M059J (cell line): ENCODE measurements at places on chromosomes 6 and 20. TPM values are rescaled to one million over a fixed set of nuclear protein-coding genes. Genes with fewer than 3 reads are reported as not detected.

DNA sequence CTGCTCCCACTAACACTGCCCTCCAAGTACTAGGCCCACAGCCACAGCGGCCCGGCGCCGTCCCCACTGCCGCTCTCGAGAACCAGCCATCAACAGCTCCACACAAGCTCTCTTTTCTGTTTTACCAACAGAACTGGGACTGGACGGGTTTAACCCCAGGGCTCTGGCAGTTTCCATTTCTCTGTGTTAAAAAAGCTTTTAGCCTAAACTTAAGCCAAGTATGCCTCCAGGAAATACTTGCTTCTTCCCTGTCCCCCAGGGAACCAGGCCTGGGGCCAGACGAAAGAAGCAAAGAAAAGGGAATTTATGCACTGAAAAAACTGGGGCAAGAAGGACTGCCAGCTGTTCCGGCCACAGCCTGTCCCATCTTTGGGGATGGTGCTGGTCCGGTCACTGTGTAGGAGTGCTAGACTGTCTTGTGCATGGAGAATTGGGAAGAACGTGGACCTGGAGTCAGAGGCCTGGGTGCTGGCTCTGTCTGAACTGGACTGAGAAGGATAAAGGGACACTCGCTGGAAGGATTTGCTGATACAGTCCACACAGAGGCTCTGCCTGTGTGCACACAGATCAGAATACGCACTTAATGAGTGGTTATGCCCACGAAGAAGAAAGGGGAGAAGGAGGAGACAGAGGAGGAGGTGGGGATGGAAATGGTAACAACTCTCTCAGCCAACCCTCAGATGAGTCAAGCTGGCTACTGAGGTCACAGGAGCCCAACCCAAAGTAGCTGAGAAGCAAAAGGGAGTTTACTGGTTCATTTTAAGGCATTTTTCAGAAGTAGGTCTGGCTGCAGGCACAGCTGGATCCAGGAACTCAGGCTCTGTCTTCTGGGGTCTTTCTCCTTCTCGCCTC is 254.4 kb upstream of the PMEPA1 start:
- peak; percentile 56 for DNase-seq

DNA sequence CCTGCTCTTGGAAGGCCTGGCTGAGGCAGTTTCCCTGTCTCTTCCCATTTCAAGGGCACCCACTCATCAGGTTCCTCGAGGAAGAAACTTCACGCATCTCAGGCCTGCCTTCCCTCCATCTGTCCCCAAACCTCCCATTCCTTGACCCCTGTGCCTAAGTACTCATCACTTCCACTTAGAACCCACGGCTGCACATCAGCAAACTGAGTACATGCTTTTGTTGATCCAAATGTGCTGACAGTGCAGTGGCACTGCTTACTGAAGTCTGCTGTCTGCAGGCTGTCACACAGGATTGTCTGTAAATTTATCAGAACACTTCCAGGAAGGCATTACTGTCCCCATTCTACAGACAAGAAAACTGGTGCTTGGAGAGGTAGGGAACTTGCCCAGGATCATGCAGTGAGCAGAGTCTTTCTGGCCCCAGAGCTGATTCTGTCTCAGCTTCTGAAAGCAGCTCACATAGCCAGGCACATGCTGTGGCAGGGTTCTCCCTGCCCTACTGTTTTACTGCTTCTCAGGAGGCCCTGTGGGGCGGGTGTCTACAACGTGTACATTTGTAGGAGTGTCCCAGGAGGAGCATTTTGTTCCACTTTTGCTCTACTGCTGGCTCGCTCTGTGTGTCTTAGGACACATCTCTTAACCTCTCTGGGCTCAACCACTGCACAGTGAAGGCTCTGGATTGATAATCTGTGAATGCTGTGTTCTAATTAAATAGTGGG is 64.2 kb upstream of the XRN2 start:
- no peak for DNase-seq

DNA sequence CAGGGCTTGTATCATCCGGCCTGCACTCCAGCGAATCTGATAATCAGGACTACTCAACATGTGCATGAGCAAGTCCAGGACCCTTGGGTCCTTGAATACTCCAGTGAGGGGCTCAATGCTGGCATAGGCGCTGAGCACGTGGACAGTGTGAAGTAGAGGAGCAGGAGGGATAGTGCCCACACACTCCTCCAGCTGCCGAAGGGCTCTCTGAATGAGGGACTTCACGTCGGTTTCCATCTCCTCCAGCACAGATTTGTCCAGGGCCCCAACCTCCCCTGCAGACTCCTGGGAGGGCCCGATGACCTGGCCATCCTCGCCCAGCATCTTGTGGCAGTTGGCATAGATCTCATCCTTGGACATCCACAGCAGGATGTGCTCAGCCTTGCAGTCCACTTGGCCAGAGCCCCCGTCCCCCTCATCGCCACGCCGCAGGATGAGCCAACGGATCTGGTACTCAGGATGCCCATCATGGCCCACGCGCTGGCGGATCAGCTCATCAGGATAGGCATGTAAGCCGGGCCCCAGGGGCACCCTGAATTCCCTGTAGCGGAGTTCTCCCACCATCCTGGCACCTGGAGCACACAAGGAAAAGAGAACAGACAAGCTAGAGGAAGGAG is 1.3 kb downstream of the CUL7 start:
- no peak for DNase-seq

DNA sequence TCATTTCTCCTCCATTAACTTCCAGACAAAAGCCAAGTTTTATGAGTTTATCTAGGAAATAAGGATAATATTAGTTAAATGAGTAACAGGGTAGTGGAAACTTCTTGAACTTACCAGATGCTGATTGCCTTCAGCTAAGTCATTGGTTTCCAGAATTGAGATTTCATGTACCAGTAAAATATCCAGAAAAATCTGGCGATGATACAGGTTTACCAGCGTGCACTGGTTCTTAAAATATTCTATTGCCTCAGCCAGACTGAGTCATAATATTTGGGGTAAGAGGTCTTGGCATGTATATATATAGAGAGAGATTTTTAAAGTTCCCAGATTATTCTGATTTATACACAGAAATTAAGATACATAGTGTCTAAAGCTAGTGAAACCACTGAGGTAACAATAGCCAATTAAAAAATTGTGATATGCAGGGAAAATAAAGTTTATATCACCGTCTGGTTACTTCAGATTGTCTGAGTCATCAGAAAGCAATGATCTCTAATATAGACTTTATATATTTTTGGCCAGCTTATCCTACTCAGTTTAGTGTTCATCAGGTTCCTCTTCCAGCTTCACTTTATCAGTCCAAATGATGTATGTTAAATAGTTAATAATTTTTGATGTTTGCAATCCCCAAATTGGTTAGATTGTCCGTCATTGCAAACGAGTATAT is 39.5 kb upstream of the SDHAF4 start:
- no peak for DNase-seq

GRCh38 chr6:112218563-112218962 is 35.8 kb downstream of the LAMA4 start:
- peak; percentile 93 for DNase-seq

- DNase-seq: peak; percentile 88
Observed at GRCh38 chr6:144601221-144601620, 316.1 kb downstream of the UTRN start.

GRCh38 chr6:13715444-13715883 is 3.8 kb upstream of the RANBP9 start:
- DNase-seq: peak; percentile 33

DNA sequence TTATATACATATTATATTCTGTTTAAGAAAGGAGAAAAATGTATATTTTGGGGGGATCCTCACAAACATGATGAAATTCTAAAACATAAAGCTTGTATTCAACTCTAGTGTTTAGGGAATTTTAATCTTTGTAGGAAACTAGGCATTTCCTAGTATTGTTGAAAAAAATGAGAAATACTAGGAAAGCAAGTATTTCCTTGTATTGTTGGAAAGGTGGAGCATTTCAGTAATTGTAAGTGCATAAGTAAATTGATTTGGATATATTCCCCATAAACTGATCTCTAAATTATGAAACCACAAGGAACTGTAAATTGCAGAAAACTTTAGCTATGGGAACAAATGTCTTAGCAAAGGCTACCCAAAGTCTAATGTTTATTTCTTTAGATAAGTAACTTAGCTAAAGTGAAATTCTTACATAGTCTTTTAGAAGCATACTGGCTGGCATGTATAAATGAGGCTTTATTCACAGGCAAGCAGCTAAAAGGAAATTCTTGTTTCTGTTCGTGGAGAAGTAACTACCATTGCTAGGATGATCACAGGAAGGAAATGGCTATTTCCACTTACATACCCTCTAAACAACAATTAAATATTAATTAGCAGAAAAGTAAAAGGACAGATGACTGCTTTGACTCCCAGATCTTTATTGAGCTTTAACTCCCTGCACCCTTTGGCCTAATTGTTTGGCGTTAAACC is 19.9 kb upstream of the NRN1 start:
- no peak for DNase-seq

- no peak for DNase-seq
Observed at GRCh38 chr6:56899753-56900152, 55.2 kb upstream of the BEND6 start.

DNA sequence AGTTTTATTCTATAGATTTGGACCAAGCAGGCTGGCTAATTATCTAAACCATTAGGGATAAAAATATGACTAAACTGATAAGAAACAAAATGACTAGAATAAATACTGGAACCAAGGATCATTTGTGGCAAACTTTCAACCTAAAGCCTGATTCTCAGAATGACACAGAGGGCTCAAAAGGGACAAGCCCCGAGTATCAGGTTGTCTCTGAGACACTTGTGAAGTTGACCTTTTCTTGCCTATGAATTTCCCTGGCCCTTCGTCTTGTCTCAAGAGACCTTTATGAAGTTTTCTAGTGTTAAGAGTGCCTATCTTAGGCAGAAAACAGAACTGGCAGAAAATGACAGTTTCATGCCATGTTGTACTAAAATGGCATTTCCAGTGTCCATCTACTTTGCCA is 68.3 kb downstream of the IMPG1 start:
- DNase-seq: no peak

DNA sequence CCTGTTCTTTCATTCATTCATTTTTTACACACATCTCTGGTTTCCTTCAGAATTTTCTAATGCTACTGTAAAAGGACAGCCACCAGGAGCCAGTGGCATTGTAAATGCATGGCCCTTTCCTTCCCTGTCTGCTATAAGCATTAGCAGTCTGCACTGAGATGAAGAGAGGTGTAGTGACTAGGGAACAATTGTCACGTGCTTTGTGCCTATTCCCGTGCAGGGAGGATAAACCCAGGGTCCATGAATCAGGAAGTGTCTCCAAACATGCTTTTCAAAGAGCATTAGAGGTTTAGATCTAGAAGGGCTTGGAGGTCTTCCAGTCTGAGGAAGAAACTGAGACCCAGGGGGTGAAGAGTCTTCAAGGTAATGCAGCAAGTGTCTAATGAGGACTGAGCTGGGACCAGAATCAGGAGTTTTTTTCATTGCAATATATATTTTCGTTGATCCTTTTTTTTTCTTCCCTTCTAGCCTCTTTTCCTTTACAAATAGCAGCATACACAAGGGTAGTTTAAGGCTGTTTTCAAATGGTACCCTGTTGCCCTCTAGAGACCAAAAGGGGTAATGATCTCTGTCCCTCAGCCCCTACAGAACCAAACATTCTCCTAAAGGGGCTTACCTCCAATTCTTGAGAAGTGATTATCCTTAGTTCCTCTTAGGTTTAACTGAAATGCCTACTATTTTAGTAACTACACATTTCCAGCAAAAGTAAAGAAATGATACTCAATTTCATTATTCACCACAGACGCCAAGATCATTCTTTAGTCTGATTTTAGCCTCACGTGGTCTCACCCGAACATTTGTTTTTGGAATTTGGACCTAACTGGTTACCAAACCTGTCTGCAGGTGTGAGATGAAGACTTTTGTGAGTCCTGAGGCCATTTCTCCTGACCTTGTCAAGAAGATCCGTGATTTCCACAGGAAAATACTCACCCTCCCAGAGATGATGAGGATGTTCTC is 6.6 kb downstream of the TRIM15 start:
- DNase-seq: peak; percentile 70

- DNase-seq: no peak
Observed at GRCh38 chr6:8758412-8758811, 323.1 kb upstream of the SLC35B3 start.

DNA sequence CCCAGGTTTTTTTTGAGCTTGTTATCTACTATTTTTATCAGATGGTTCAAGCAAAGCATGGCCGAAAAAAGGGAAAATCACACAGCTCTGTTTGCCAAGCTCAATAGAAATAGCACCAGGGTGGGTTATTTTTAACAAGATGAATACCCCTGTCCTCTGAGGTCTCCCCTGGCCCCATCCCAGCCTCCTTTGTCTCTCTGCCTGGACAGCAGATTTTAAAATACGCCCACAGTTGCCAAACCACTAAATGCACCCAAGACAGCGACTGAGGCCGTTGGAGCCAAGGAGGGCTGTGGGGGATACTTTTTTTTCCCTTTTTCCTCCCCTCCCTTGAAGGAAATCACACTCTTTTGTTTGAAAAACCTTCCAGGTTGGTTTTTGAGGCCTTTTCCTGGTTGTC is 106.6 kb downstream of the VEGFA start:
- DNase-seq: no peak

DNA sequence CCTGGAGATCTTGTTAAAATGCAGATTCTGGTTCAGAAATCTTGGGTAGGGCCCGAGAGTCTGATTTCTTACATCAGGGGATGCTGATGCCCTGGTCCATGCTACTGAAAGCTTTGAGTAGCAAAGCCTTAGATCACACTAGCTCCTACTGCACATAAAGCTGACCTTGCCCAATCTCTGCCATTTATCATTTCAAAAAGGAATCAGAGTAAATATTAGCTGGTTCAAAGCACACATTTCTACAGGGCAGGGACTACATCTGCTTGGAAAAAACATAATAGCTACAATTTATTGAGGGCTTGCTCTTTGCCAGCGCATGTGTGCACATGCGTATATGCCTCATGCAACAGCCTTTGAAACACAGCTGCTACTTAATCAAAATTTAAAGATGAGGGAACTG is 440.4 kb upstream of the ARID1B start:
- no peak for DNase-seq

DNA sequence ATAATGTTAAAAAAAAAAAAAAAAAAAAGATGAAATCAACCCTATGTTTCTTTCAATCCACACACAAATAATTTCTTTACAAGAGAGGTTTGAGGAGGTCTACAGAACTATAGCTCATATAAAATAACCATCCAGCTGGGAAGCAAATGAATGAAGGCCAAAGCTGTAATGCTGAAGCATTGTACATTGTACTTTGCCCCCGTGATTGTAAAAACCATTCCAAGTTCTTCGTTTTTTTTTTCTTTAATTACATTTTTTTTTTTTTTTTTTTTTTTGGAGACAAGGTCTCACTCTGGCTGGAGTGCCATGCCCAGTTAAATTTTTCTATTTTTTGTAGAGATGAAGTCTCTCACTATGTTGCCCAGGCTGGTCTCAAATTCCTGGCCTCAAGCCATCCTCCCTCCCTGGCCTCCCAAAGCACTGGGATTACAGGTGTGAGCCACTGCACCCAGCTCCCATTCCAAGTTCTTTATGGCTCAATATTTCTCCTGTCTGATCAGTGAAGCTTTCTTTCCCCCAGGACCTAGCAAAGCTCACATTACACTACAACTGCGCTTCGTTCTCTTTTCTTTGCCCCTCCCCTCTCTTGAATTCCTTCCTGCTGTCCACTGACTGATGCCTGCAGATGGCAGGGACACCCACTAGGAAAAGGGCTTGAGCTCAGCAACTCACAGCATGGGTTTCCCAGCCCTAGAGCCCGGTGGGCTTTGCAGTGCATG is 53.0 kb upstream of the NOP56 start:
- peak; percentile 27 for DNase-seq

The CDH26 gene
- 0.15 and 0.81 TPM in 2 replicates for total RNA-seq

The HMGCLL1 gene
- 0.20 TPM in 1 of 2 replicates, not detected in the other for total RNA-seq

The MATN4 gene
- total RNA-seq: not detected in 2 replicates

The TCP11 gene
- total RNA-seq: not detected in 2 replicates

The RUNX2 gene
- 29.2 and 37.2 TPM in 2 replicates for total RNA-seq

The LAMA2 gene
- 1.5 and 3.8 TPM in 2 replicates for total RNA-seq
